ENCODE measurements at places on chromosomes 3 and 15.

- ATAC-seq = no peak
Measured at GRCh38 chr15:73321496-73322450, 47.0 kb downstream of the HCN4 start.

DNA sequence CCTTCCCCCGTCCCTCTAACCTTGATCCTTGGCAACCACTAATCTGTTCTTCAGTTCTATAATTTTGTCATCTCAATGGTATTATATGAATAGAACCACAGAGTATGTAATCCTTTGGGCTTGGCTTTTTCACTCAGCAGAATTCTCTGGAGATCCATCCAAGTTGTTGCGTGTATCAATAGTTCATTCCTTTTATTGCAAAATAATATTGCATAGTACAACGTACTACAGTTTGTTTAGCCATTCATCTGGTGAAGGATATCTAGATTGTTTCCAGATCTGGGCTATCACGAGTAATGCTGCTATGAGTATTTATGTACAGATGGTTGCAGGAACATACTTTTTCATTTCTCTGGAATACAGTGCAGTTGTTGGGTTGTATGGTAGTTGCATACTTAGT is 76.2 kb downstream of the PLXNA1 start:
- ATAC-seq = no peak

DNA sequence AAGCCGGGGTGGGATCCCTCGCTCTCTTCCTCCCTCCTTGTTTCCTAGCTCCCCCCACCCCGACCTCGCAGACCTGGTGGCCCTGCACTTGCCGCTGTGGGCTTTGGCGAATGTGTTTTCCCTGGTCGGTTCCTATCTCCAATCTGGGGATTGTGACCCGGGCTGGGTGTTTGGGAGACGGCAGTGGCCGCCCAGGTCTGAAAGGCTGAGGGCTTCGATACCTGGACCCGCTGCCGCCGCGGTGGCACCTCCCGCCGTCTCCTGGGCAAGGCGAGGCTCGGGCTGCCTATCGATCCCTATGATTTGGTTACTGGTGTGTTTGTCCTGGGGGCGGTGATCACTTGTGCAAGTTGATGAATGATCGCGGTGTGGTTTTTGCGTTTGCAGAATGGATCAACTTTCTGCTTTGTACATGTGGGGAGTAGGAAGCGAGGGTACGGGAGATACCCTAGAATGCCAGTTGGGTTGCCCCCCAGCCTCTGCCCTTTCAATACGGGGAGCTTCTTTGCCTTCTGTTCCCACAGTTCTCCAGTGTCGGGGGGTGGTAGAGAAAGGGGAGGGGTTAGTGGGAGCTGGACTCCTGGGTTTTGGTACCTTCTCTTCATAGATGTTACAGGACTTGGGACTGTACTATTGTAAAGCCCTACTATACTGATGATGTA is 3.0 kb downstream of the BBX start:
- ATAC-seq = no peak

DNA sequence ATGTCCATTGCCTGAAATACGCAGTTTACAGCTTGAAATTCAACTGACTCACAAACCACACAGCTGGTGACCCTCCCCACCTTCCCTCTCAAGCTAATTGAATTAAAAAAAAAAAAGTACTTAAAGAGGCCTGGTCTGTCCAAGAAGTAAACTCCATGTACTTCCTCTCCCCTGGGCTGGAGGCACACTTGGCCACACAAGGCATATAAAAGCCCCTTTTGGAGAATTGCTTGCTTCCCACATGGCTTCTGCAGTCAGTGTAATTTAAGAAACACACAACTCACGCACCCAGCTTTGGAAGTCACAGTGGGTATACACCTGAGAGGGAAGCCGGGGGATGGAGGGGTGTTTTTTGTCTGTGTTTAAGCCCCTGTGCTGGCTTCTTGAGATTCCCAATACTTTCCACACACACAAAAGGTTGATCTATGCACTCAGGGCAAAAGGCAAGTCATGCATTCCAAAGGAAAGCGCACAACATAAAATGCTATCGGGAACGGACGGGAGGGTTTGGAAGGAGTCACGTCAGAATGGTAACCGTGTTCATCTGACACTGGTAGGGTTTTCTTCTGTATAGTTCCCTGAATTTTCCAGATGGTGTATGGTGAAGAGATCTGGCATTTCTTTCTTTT is 106.6 kb upstream of the ALDH1A3 start:
- no peak for ATAC-seq

GRCh38 chr15:44606740-44607139 is 56.7 kb downstream of the SPG11 start:
- ATAC-seq = no peak

DNA sequence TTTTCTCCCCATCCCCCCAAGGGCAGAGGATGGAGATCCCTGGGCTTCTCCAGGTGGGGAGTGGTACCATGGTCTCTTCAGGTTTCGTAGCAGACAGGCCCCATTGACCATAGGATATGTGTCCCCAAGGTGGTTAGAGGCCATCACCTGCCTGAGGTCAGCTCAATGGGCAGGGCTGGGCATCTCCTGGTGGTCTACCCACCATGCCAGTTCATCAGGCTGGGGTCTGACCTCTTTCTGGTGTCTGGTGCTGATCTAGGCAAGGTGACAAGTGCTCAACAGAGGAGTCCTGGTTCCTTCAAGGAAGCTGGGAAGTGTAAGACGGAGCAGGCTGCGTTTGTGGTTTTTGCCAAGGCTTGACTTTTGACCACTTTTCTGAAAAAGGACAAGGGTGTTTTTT is 71.4 kb downstream of the SMAD3 start:
- ATAC-seq = no peak

DNA sequence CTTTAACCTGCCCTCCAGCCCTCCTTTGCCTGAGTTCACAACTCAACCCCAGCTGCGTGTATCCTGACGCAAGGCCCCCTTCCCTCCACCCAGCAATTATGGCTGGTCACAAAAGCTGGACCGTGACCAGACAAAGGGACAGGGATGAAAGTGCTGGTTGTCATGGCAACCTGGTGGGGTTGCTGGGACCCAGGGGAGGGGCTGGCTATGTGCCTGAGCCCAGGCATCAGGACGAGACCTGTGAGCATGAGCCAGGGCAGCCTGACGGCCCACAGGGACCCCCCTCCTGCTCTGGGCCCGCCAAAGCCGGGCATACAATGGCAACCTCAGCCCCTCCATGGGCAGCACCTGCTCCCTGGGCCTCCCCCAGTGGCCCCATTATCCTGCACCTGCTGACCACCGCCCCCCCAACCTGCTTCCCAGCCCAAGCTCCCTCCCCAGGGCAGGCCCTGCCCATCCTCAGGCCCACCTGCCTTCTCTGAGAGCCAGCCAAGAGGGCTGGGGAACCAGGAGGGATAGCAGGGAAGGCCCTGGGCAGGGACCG is 4.5 kb upstream of the DNAH1 start:
- no peak for ATAC-seq

- no peak for ATAC-seq
Measured at GRCh38 chr3:27357665-27358258, 11.4 kb downstream of the NEK10 start.

- no peak for ATAC-seq
Measured at GRCh38 chr3:73535931-73536330, 88.8 kb downstream of the PDZRN3 start.

GRCh38 chr15:78880242-78880533 is 7.5 kb downstream of the MORF4L1 start:
- no peak for ATAC-seq

- no peak for ATAC-seq
Measured at GRCh38 chr15:80411788-80412288, 7.7 kb downstream of the ARNT2 start.

GRCh38 chr3:127156338-127157050 is 36.4 kb upstream of the PRR23E start:
- ATAC-seq = no peak

GRCh38 chr15:78052001-78052401 is 25.5 kb downstream of the TBC1D2B start:
- no peak for ATAC-seq

DNA sequence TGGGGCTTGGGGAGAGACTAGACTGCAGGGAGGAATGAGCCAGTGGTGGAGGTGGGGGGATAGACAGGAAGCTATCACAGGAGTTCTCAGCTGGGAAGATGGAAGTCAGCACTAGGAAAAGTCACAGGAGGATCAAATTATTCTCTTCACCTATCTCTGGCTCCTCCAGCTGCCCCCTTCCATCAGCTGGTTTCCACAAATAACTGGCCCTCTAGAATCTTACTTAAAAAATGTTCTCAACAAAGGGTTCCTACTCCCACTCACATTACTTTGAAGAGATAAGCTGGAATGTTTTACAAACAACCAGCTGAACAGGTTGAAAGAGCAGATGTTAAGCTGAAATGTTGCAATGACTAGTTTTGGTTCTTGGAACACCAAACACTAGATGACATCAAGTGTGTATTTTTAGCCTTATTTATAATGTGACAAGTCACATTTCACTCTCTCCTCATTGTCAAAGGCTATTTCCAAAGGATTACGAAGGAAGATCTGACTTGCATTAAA is 102.7 kb upstream of the AADACL2 start:
- peak; percentile 80 for ATAC-seq

DNA sequence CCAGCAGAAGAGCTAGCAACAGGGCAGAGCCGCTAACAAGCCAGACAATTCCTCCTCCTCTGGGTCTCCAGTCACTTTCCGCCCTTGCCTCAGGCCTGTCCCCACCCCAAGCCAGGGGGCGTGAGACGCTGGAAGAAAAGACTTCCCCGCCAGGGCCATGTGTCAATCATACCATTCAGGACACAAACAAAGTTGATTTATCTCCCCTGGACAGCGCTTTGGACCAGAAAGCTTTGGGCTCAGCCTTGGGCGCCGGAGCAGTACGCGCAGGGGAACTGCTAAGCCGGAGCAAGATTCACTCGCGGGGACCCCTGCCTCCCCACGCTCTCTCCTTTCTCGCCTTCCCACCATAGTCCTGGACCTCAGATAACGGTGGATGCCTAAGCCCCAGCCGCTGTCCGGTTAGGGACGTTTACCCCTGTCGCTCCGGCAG is 479 bp downstream of the LRRC2 start:
- peak; percentile 26 for ATAC-seq

GRCh38 chr15:92035551-92035950 is 182.0 kb downstream of the SLCO3A1 start:
- no peak for ATAC-seq

GRCh38 chr3:126358816-126359181 is 1.6 kb upstream of the KLF15 start:
- no peak for ATAC-seq

- ATAC-seq = no peak
Measured at GRCh38 chr3:45852828-45853227, 10.9 kb upstream of the LZTFL1 start.

GRCh38 chr15:69916169-69916785 is 181.4 kb downstream of the TLE3 start:
- ATAC-seq = no peak

GRCh38 chr3:50674349-50675178 is at the start of gene DOCK3:
DOCK3 (plus strand) TSS chr3:50674927; CDS start chr3:50675264, 337 bp downstream.
- ATAC-seq = peak; percentile 91

DNA sequence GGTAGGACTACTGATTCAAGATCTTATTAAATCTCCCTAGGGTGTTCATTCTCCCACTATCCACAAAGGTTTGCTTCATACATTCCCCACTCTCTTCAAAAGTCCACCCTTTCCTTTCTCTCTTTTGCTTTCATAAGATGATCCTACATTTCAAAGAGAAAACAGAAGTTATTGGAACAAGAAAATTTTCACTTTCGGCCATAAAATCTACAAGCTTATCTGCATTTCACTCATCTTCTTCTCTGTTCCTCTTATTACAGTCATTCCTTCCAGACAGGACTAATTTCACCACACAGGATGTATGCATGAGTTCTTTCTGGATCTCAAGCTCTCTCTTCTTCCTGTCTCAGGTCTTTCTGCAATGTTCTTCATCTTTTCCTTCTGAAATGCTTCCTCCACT is 238.7 kb downstream of the ISL2 start:
- ATAC-seq = no peak

DNA sequence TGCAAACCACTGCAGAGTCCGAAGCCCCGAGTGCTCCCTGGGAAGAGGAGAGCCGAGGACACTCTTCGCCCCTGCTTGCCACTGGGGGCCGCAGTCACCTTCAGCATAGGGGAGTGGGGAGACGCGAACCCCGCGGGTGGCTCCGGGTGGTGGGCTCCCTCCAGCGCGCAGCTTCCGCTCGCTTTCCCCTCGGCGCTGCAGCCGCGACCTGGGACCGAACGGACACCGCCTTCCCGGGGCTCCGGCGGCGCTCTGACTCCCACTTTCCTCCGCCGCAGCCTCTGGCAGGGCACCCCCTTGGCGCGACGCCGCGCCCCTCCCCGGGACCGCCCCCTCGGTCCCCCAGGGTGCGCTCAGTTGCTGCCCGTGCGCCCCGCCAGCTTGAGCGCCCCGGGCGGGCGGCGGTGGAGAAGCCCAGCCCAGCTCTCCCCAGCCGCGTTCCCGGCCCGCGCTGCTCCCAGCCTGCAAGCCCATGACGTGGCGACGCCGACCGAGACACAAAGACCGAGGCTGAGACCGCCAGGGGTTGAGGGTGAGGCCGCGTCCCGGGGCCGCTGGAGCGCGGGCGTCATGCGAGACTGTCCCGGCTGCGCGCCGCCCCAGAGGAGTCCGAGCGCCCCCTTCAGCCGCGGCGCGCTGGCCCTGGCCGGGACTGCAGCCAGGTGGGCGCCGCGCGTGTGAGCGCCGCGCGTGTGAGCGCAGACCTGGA is at the start of gene MINAR1:
Gene MINAR1 (plus strand): TSS at position 701 of the 709 bp plus-strand sequence. CDS start 23,812 bp downstream, outside the sequence.
- peak; percentile 39 for ATAC-seq

DNA sequence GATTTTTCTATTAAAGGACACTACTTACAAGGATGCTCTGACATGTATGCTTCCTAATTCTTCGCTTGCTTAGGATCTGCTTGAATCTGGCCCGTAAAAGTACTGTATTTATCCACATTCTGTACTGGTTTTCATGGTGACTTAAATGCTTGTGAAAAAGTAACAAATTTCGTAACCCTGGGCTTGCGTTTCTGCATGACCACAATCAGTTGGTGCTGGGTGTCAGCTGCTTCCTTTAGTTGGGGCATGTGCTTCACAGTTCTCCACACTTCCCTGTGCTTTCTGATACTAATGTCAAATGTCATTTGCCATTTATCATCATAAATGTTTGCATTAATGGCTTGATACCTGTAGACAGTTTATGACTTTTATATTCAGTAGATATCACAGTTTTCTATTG is 218.4 kb upstream of the MLF1 start:
- no peak for ATAC-seq

DNA sequence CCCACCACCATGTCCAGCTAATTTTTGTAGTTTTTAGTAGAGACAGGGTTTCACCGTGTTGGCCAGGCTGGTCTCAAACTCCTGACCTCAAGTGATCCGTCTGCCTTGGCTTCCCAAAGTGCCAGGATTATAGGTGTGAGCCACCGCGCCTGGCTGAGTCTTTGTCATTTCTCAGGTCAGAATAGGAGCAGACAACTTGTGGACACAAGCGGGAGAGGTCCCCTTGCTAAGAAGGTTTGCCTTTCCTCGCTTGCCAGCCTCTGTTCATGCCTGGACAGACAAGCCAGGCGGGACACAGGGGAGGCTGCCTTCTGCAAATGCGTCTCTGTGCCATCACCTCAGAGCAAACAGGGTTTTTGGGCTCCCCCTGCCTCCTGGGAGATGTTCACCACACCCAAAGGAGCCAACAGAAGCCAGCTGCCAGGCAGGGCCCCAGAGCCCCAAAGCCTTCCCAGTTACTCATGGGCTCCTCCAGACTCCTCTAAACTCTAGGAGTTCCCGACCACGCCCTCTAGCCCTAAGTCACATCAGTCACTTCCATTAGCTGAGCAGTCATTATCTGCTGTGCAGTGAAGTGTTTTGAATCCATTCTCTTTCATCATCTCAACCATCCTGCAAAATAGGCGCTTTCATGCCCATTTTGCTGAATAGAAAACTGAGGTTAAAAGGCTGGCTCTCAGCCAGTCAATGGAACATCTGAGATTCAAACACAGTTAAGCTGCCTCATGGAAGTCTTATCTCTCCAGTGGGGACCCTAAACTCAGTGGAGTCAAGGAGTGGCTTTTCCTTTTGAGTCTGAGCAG is 245.0 kb downstream of the UACA start:
- ATAC-seq = no peak

- no peak for ATAC-seq
Measured at GRCh38 chr15:66783725-66784124, 81.7 kb downstream of the SMAD6 start.
